ENCODE measurements at places on chromosomes 12 and 14.

- no peak for DNase-seq
These were observed 15.4 kb downstream of the MRPL42 start for GRCh38 chr12:93482721-93483120.

DNA sequence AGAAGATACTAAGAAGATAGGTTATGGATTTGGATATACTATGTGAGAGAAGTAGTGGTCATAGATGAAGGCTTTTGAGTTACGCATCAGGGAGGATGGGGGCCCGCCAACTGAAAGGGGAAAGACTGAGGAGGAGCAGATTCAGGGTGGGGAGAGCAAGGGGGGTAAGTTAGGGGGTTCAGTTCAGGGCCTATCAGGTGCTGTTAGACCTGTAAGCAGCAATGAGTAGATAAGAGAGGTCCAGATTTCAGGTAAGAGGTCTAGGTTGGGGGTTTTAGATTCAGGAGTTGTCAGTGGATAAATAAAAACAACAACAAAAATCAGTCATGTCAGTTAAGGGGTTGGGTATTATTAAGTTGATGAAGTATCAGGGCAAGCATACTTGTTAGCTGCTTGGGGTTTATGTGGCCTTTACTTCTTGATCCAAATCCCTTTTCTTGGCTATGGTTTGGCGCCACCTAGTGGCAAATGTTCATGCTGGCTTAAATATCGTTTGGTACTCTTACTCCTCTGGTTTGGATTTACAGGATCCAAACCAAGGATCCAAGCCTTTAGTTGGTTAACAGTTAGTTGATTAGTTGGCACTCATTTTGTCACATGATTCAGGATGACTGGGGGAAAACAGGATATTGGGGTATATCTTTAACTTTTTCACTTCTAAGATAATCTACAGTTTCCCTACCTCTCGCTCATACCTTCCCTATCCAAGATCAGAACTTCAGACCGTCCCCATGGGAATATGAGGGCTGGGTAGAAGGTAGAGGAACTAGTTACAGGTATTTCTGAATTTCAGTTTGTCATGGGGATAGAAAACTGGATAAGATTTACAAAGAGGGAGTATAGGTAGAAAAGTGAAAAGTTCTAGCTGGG, 65.1 kb downstream of the PCNX1 start:
- DNase-seq = peak; percentile 71

DNA sequence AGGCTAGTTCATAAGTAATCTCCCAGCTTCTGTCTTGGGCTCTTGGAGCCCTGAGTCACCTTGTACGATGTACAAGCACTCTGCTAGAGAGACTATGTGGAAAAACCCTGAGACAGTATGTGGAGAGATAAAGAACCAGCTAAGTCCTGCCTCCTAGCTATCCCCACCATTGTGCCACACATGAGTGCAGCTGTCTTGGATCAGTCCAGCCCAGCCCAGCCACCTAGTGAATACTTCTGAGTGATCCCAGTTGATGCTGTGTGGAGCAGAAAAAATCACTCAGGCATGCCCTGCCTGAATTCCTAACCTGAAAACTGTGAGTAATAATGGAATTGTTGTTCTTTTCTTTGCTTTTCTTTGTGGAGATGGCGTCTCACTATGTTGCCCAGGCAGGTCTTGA, 5.1 kb upstream of the SERPINA6 start:
- no peak for DNase-seq

GRCh38 chr14:54936816-54937215, 34.2 kb upstream of the GCH1 start:
- no peak for DNase-seq

GRCh38 chr12:26810330-26810729, 22.7 kb downstream of the ITPR2 start:
- no peak for DNase-seq
